ENCODE measurements at places on chromosomes 7 and 10.

- DNase-seq, result no peak
These were observed 20.0 kb downstream of the AVPI1 start for GRCh38 chr10:97666992-97667391.

DNA sequence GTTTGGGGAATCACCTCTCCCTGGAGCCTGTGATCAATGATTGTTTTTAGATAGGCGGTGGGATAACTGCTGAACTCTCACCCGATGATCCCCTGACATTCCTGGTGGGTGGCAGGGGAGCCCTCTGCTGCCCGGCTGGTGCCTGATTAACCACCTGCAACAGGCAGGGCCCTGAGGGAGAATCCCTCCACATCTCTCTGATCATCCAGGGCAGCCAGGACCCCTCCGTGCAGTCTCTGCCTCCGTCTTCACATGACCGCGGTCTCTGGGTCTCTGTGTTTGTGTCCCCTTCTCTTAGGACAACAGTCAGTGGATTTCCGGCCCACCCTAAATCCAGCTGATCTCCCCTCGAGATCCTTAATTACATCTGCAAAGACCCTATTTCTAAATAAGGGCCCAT is 17.4 kb downstream of the CALML5 start:
- peak; percentile 42 for DNase-seq

- DNase-seq, result no peak
These were observed 18.8 kb downstream of the CHAT start for GRCh38 chr10:49632406-49633317.

DNA sequence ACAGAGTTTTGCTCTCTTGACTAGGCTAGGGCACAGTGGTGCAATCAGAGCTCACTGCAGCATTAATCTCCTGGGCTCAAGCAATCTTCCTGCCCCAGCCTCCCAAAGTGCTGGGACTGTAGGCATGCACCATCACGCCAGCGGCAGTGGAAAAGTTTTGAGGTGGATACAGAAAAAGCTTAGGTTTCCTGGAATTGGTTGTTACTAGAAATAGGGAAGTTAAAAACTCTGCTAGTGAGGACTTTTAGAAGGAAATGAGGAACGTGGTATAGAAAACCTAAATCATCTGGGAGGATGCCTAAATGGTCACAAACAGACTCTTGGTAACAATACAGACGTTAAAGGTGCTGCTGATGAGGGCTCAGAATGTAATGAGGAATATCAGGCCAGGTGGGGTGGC is 10.9 kb upstream of the SNX8 start:
- no peak for DNase-seq

- DNase-seq, result no peak
These were observed 1.3 kb downstream of the TMEM60 start for GRCh38 chr7:77796960-77797359.

- no peak for DNase-seq
These were observed 301.3 kb downstream of the REEP3 start for GRCh38 chr10:63822496-63822895.

GRCh38 chr10:62733654-62734293 is 70.7 kb upstream of the ADO start:
- no peak for DNase-seq

- no peak for DNase-seq
These were observed 283.7 kb upstream of the PODXL start for GRCh38 chr7:131839967-131840690.

Data from posterior cingulate gyrus (tissue), 11 donors.